ENCODE measurements at places on chromosomes 5 and 9.
A peak's percentile ranks its signal among the peaks of the same experiment; 100 is the strongest.

GRCh38 chr9:133257465-133257956 is 17.5 kb downstream of the ABO start:
- no peak for DNase-seq

- DNase-seq: no peak
These were observed 3.8 kb upstream of the PDLIM4 start for GRCh38 chr5:132253452-132254320.

DNA sequence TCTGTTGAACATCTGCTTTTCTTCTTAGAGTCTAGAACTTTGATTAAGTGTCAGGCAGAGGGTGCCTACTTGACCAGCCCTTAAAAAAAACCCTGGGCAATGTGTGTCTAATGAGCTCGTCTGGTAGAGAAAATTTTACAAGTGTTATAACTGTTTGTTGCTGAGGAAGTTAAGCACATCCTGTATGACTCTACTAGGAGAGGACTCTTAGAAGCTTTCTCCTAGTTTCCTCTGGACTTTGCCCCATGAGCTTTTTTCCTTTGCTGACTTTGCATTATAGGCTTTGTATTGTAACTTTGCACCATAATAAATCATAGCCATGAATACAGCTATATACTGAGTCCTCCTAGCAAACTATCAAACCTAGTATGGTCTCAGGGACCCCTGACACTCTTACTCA is 39.4 kb downstream of the GNG10 start:
- no peak for DNase-seq

DNA sequence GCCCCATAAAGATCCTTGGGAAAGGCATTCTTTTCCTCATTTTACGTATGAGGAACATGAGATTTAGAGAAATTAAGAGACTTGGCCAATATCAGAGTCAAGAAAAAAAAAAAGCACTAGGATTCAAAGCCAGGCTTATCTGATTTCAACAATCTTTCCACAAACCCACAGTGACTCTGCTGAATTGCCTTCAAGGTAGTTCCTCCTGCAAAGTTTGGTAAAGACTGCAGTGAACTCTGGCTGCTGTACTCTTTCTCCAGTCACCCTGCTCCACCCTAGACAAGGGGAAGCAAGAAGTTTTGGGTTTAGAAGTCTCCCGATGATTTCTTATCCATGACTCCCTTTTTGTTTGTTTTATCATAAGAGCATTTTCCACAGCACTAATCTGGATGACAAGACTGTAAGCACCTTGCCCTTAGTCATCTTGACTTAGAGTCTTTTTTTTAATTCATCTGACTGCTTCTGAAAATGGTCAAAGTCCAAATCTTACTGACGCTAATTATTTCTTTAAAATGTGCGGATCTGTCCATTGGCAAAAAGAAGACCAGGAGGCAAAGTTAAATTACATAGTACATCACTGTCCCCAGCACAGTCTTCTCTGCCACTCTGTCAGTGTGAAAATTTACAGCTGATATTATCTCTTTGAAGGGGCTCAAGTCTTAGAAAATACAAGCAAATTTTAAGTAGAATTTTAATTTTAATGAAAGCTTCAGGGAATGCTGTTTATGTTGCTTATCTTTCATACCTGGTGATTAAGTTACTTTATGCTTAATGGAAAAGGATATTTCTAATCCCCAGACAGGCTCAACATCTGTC is 180.1 kb downstream of the TTLL11 start:
- DNase-seq: no peak

GRCh38 chr5:159725475-159725874 is 190.8 kb upstream of the ADRA1B start:
- DNase-seq: no peak

GRCh38 chr5:141919218-141920119 is 4.2 kb upstream of the DELE1 start:
- no peak for DNase-seq

- DNase-seq: no peak
These were observed 60.0 kb downstream of the POU5F2 start for GRCh38 chr5:93681432-93681831.

DNA sequence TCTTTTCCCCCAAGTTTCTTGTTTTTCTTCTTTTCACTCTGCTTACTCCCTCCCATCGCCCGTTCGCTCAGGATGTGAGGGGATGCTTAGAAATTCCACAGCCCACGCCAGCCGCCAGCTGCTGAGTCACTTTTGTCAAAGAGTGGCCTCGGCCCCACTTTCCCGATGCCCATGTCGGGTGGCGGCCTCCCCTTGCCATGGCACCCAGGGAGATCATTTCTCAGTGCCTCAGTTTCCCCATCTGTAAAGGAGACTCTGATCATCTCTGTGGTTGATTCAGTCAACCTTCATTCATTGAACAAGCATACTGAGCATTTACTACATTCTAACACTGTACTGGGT is 353 bp upstream of the PDGFRB start:
- DNase-seq: no peak

- no peak for DNase-seq
These were observed 80.2 kb downstream of the DOCK2 start for GRCh38 chr5:169717288-169717687.

DNA sequence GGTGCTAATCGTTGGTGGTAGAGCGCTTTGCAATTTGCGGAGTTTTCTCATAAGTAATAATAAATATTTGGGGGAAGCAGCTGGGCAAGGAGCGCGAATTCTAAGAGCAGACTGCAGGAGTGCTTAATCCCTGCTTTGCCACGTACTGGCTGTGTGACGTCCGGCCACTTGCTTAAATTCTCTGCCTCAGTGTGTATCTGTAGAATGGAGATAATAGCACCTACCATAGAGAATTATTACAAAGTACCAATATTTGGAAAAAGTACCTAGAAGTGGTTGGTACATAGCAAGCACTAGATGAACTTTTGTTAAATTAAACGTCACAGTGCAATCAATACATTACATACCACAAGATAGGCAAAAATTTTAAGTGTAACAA is 598 bp upstream of the TMED7 start:
- DNase-seq: peak; percentile 53

GRCh38 chr5:101717721-101718120 is 578.4 kb downstream of the SLCO4C1 start:
- no peak for DNase-seq

DNA sequence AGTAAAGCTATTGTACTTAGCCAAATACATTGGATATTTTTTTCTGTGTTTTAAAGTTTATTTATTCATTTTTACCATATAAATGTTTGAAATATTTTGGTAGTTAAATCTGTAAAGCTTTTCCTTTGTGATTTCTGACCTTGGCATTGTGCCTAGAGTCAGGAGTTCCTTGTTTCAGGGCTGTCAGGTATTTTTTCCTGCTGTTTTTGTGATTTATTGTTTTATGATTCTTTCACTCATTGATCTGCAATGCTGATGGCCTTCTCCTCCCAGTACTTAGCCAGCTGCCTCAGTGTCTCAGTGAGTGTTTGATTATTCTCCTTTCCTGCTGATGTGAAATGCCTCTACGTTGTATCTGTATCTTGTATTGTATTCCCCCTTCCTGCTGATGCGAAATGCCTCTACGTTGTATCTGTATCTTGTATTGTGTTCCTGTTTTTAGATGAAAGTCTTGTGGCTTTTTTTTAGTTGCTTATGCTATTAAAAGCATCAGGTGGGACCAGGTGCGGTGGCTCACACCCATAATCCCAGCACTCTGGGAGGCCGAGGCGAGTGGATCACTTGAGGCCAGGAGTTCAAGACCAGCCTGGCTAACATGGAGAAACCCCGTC is 61.0 kb downstream of the EHMT1 start:
- no peak for DNase-seq

- peak; percentile 57 for DNase-seq
These were observed 422.7 kb upstream of the GRAMD2B start for GRCh38 chr5:126000507-126000906.

GRCh38 chr5:146710348-146710747 is 168.2 kb downstream of the PPP2R2B start:
- DNase-seq: no peak

- no peak for DNase-seq
These were observed 124.1 kb upstream of the STC2 start for GRCh38 chr5:173452119-173452905.

DNA sequence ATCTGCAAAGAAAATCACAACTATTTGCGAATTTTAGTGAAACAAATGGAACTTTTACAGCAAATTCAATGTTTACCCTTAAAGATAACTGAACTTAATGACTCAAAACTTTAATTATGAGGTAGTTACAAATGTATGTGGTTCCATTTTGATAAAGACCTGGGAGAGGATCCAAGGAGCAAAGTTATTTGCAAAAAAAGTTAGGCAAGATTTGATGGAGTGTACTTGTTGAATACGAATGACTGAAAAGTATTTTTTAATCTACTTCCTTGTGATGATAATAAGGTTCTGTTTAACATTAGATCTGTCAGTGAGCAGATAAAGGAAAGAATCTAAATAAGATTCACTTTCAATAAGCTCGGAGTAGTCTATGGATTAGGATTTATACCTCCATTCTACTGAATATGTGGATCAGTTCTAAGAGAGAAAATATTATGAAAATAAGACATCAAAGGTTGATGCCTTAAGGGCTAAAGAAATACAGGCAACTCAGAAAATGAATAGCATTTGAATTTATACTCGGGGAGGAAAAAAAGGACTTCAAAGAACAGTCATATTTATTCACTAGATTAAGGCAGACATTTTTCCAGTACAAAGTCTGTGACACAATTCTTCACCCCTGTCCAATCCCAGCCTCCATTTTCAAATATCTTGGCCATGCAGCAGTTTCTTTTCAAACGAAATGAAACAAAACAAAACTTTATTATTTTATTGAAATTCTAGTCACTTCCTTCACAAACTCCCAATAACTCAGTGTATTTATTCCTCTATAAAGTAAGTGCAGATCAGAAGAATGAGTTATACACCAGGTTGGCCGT is 199.8 kb downstream of the PDE4D start:
- no peak for DNase-seq

GRCh38 chr9:133449760-133450159 is 10.0 kb upstream of the CACFD1 start:
- no peak for DNase-seq

DNA sequence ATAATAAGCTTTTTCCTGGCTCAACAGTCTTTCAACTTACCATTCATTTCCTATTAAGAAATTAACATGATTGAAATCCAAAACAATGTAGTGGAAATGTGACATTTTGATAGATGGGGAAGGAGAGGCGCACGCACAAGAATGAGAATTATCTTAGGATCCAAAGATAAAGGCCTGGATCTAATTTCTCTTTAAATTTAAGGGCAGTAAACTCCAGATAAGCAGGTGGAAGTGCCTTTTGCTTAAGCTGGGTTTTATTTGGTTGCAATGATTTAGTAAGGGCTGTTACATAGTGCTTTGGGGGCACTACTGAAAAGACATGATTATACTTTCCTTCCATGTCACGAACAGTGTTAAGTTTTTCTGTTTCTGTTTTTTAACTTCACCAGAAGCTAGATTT is 17.3 kb downstream of the EQTN start:
- no peak for DNase-seq

DNA sequence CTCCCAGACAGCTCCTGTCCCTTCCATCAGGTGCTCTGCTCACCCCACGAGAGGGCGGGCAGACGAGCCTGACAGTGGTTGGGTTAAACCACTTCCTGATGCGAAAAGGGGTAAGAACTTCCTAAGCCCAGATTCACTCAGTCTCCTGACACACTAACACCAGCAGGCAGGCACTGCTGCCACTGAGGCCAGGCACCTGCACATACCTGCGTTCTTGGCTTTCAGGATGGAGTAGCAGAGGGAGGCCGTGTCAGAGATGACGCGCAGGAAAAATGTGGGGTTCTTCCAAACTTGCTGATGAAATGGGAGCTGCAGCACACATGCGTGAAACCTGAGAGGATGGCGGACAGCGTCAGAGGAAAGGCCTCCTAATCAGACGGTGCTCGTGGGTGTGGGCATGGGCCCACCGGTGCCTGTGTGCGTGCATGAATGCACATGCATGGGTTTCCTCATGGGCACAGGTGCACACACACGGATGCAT is 29.9 kb downstream of the SLC6A18 start:
- no peak for DNase-seq

- peak; percentile 65 for DNase-seq
These were observed 590.2 kb upstream of the MEF2C start for GRCh38 chr5:89473196-89473595.

DNA sequence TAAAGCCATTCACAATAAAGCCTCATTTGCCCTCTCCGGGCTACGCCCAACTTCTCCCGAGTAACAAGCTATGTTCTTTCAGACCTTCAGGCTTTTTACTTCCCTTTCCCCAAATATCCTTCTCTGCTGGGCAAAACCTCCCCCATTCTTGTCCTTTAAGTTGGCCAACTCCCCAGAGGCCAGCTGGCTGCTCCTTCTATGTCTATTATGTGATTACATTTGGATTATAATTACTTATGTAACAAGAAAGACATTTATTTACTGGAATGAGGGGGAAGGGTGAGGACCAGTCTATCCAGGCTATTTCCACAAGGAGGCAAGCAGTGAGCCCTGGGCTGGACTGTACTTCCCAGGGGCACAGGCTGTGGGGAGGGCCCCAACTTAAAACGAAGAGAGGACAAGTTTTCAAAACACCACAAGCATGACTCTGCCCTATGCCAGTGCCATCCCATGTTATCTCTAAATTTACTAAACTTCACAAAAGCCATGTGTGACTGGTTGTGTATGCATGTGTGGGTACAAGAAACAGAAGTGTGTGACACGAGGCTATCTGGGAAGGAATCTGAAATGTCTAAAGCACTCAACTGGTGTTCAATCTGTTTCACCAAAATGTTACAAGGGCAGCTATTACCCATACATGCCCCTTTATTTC is 84.5 kb downstream of the GNAQ start:
- DNase-seq: no peak

- DNase-seq: no peak
These were observed 44.3 kb upstream of the TGFBR1 start for GRCh38 chr9:99060621-99061020.

- DNase-seq: no peak
These were observed 153.6 kb downstream of the DRD1 start for GRCh38 chr5:175290379-175290778.

DNA sequence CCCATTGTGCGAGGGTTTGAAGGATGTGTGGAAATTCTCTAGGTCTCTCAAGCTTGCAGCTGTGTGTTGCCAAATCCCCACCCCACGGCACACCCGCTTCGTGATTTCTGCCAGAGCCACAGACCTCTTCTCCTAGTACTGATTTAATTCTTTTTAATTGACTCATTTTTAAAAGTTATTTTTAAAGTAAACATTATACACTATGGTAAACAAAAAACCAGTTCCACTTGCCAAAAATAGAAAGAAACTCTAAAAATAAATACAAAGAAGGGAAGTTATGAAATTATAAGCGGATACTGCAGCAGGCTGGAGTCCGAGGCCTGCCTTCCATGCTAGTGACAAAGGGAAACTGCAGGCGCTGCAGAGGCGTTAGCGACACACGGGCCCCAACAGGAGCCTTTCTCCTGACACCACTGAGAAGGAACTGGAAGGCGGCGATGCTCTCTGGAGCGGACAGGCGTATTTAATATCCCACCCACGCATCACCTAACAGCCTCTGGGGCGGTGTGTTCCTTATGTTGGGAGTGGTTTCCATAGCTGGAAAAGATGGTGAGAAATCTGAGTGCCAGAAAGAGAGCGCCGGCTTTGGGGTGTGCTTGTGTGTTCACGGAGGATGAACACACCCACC is 122.5 kb downstream of the COL23A1 start:
- peak; percentile 32 for DNase-seq

- peak; percentile 91 for DNase-seq
These were observed 5.2 kb downstream of the CEMIP2 start for GRCh38 chr9:71762900-71763653.

Data from fibroblast of upper back skin (primary cell).